K562 (cell line): ENCODE measurements at places on chromosomes 5 and 9.

- DNase-seq: no peak
- no peaks in the 10 kb centered on the region for H3K4me1 ChIP-seq
- no peak overlapping the region for H3K27ac ChIP-seq
- H3K4me3 ChIP-seq: no peak overlapping the region
- no peaks in the 10 kb centered on the region for H3K36me3 ChIP-seq
Measured at GRCh38 chr9:89821081-89821480, 216.3 kb downstream of the GADD45G start.

DNA sequence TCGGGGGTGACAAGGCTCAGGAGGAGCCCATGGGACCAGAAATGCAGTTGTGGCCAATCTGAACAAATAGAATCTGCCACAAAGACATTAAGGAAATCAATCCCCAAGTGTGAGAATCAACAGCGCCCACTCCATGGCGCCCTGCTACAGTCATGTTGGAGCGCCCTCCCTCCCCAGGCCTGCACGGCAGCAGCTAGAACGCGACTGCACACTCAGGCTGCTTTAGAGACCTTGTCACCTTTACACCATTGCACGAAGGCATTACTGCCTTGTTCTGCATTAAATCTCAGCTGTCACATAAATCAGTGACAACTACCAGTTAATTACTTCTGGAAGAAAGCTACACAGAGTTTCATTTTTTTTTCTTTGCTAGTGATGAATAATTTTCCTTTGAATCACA, 98.7 kb upstream of the SPIN1 start:
- DNase-seq: no peak
- no peaks in the 10 kb centered on the region for H3K36me3 ChIP-seq
- no peak overlapping the region for H3K27ac ChIP-seq

GRCh38 chr5:112956606-112957005, 20.0 kb upstream of the DCP2 start:
- no peak for DNase-seq
- H3K4me3 ChIP-seq: no peak overlapping the region
- H3K27ac ChIP-seq: no peak overlapping the region
- peaks cover 6% of the 10 kb centered on the region for H3K4me1 ChIP-seq

- no peaks in the 10 kb centered on the region for H3K27me3 ChIP-seq
- H3K27ac ChIP-seq: no peak overlapping the region
- H3K36me3 ChIP-seq: no peaks in the 10 kb centered on the region
- peak; percentile 54 for DNase-seq
- H3K4me3 ChIP-seq: no peak overlapping the region
Measured at GRCh38 chr9:36450110-36450732, 50.2 kb upstream of the RNF38 start.

DNA sequence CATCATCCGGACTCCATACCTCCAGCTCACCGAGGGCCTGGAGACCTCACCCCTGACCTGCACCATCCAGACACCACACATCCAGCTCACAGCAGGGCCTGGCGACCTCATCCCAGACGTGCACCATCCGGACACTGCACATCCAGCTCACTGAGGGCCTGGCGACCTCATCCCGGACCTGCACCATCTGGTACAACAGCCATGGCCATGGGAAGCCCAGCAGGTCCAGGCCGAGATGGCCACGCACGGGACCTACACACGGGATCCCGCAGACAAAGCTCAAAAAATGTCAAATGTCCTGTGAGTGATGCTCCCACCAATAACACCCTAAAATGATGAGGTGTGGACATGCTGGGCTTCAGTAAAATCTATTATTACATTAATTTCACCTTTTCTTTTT, 9.7 kb downstream of the TERT start:
- no peak for DNase-seq
- peaks cover 27% of the 10 kb centered on the region; the same call in 1 of the 2 replicates for H3K4me1 ChIP-seq
- H3K36me3 ChIP-seq: no peaks in the 10 kb centered on the region
- peaks cover 19% of the 10 kb centered on the region for H3K27me3 ChIP-seq

DNA sequence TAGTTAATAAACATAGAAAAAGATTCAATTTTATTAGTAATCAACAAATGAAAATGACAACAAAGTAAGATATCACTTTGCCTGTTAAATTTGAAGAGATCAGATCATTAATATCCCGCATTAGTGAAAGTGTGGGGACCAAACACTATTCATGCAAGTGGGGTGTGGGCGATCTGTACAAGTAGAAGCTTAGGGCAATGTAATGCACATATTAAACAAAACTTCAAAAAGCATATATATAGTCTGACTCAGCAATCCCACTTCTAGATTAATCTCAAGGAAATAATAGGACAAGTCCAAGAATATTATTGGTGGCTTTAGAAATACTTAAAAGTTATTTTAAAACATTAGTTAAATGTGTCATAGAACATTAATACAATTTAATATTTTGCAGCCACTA, 188.5 kb downstream of the LRRC70 start:
- DNase-seq: no peak
- no peak overlapping the region for H3K4me3 ChIP-seq
- no peaks in the 10 kb centered on the region for H3K27me3 ChIP-seq
- no peak overlapping the region for H3K27ac ChIP-seq

DNA sequence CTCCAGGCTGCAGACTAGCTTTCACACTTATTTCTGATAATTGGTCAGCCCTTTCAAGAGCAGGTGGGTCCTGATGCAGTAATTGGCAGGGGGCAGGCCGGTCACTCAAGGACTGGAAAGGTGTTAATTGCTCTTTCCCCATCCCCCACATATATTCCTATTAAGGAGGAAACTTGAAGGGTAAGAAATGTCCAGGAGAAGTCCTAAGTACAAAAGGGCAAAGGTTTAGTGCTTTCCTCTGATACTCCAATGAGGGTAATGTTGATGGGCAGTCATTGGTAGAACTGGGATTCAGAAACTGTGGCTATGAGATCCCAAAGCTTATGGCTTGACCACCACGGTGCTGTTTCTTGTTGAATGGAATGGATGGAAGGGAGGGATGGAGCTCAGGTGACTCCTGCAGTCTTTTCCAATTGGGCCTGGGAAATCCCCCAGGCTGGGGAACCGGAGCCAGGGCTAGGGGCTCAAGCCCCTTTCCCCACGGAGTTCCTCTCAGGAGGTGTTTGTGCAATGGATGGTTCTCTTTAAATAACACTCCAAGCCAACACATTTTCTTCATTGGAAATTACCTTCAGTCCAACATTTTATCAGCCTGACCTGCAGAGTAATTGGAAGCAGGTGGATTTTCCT, 103.2 kb upstream of the ALDH1B1 start:
- H3K4me1 ChIP-seq: no peaks in the 10 kb centered on the region
- no peak overlapping the region for H3K27ac ChIP-seq
- DNase-seq: no peak
- H3K4me3 ChIP-seq: no peak overlapping the region

DNA sequence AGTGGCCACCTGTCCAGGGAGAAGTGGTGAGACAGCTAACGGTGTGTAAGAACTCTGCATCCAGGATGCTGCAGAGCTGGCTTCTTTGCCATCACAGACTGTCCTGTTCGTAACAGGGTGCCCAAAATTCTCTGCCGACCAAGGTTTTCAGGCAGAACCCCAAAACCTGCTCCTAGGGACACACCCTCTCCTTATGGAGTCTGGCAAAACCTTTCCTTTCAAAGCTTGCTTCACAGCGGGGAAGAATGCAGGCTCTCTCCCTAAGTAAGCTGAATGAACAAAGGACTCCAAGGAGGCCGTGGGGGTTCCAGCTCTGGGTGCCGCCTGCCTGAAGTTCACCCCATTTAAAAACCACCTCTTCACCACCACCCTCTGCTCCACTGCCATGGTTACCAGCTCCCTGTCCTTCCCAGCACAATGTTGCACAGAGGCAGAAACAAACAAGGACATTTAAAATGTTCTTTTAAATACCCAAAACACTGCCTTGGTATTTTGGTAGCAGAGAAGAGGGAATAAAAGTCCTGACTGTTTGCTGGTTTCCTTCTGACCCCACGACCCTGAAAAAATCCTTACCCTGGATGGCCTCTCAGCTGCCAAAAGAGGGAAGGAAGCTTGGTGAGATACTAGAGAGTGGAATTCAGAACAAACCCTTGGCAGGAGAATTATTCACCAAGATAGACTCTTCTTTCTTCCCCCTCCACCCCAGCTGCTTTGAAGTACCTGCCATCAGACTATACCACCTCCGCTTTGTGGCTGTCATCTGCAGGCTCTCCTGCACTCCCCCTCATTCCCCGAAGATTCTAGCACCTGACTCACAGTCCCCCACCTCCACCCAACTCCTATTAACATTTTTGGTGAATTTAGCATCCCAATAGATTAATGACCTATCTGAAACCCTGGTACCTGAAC, 7.1 kb upstream of the KLF9 start:
- H3K27me3 ChIP-seq: no peaks in the 10 kb centered on the region
- H3K36me3 ChIP-seq: no peaks in the 10 kb centered on the region
- peaks cover 34% of the 10 kb centered on the region for H3K4me1 ChIP-seq
- peak overlapping the region; percentile 100 for H3K27ac ChIP-seq
- DNase-seq: peak; percentile 29
- H3K4me3 ChIP-seq: peak overlapping the region; percentile 49; the same call in 1 of the 2 replicates

GRCh38 chr9:95497772-95498171, 19.0 kb downstream of the PTCH1 start:
- H3K27me3 ChIP-seq: no peaks in the 10 kb centered on the region
- no peaks in the 10 kb centered on the region for H3K36me3 ChIP-seq
- DNase-seq: no peak

- no peak overlapping the region for H3K27ac ChIP-seq
- H3K27me3 ChIP-seq: peaks cover 5% of the 10 kb centered on the region; the same call in 1 of the 3 replicates
- no peak for DNase-seq
- H3K4me3 ChIP-seq: no peak overlapping the region
- no peaks in the 10 kb centered on the region for H3K4me1 ChIP-seq
- no peaks in the 10 kb centered on the region for H3K36me3 ChIP-seq
Measured at GRCh38 chr5:111545031-111545430, 32.7 kb upstream of the STARD4 start.

- H3K27ac ChIP-seq: no peak overlapping the region
- no peaks in the 10 kb centered on the region for H3K4me1 ChIP-seq
- peaks cover 32% of the 10 kb centered on the region for H3K27me3 ChIP-seq
- H3K4me3 ChIP-seq: no peak overlapping the region
- H3K36me3 ChIP-seq: no peaks in the 10 kb centered on the region
- DNase-seq: no peak
Measured at GRCh38 chr9:126236273-126236672, 90.4 kb upstream of the MVB12B start.

- H3K36me3 ChIP-seq: no peaks in the 10 kb centered on the region
- H3K4me1 ChIP-seq: no peaks in the 10 kb centered on the region
- no peak overlapping the region for H3K4me3 ChIP-seq
- DNase-seq: no peak
- H3K27me3 ChIP-seq: no peaks in the 10 kb centered on the region
Measured at GRCh38 chr5:125088522-125089105, 342.2 kb upstream of the ZNF608 start.

DNA sequence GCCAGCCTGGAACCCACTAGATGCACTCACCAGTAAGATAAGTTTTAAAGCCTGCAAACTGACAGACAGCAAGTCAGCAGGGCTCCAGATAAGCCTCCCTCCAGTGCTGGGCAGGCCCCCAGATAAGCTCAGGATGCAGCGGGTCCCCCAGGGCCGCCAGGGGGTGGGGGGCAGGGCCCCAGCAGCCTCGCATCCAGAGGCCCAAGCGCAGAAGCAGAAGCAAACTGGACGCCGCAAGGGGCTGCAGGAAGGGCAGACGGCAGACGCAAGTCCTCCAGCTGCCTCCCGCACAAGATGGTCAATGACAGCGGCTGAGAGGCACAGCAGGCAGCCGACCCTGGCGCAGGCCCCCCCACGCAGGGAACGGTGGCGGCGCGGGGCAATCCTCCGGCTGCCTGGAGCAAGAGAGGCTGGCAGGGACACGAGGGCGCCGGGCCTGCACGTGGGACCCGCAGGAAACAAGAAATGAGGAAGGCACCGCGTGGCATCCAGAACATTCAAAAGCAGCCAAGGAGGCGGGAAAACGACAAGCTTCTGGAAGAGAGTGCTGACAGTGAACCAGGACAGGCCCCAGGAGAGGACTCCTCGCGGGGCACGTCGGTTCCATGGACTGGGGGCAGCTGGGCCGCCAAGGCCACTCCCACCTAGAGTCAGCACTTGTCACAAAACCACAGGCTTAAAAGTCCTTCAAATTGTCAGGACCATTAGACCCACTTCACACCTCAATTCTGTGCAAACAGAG, 49.8 kb downstream of the ROR2 start:
- H3K36me3 ChIP-seq: peaks cover 14% of the 10 kb centered on the region; the same call in 2 of the 3 replicates
- H3K27me3 ChIP-seq: no peaks in the 10 kb centered on the region

DNA sequence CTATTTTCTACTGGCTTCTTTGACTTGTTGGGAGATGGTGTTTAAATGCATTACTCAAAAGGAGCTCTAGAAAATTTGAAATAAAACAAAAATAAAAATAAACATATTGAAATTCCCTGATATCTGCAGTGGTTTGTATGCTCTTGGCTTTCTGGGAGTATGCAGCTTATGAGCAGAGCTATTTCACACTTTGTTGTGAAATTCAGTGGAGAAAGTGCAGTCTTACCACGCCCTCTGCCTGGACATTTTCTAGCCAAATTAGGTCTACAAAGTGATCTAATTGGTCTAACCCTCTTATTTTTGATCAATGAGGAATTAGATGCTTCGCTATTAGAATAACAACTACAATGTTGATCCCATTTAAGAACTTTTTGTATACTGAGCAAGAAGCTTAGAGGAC, 66.8 kb downstream of the INSYN2B start:
- no peak overlapping the region for H3K27ac ChIP-seq
- no peak overlapping the region for H3K4me3 ChIP-seq
- 0 out of 2 replicates have a peak, but pooled peaks cover 4% of the 10 kb centered on the region for H3K27me3 ChIP-seq
- no peaks in the 10 kb centered on the region for H3K4me1 ChIP-seq
- no peak for DNase-seq

- H3K27me3 ChIP-seq: no peaks in the 10 kb centered on the region
- no peak overlapping the region for H3K27ac ChIP-seq
- no peaks in the 10 kb centered on the region for H3K36me3 ChIP-seq
- no peak for DNase-seq
Measured at GRCh38 chr5:18097817-18098216, 463.6 kb downstream of the TAF11L14 start.

- no peak for DNase-seq
- H3K27me3 ChIP-seq: peaks cover 14% of the 10 kb centered on the region
- H3K27ac ChIP-seq: no peak overlapping the region
Measured at GRCh38 chr5:142233083-142234032, 91.5 kb downstream of the SPRY4 start.

DNA sequence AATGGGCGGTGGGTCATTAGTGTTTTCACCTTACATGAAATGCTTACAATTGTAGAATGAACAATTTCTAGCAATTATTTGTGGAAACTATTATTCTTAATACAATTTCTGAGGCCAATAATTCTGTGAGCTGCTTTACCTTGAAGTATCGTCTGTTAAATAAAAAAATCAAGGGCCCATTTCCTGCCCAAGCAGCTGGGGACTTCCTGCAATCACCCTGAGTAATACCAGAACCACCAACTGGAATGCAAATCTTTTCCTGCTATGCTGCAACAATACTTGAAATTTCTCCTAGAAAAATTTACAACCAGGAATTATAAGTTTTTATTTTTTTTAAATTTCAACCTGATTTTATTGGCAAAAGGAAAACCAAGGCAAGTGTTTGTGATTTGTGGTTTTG, 52.6 kb downstream of the ADAMTS16 start:
- H3K4me3 ChIP-seq: no peak overlapping the region
- no peaks in the 10 kb centered on the region for H3K36me3 ChIP-seq
- no peaks in the 10 kb centered on the region for H3K4me1 ChIP-seq
- no peak overlapping the region for H3K27ac ChIP-seq
- no peak for DNase-seq

GRCh38 chr5:14665949-14666348, 1.4 kb downstream of the OTULIN start:
- peaks cover 17% of the 10 kb centered on the region; the same call in 1 of the 3 replicates for H3K36me3 ChIP-seq
- peaks cover 24% of the 10 kb centered on the region for H3K4me1 ChIP-seq
- H3K27me3 ChIP-seq: no peaks in the 10 kb centered on the region
